Activated CD4-positive, CD25-positive, alpha-beta regulatory T cell treated with anti-CD3 and anti-CD28 coated beads, Interleukin-2, amount 50 U/mL, for 72 hours (primary cell): ENCODE measurements at places on chromosomes 12 and 14.
A peak's percentile ranks its signal among the peaks of the same experiment; 100 is the strongest.

- no peak for DNase-seq
Measured at GRCh38 chr14:87623616-87624015, 369.4 kb downstream of the GALC start.

GRCh38 chr14:65103150-65103760 lies 938 bp upstream of the MAX start:
- no peak for DNase-seq

DNA sequence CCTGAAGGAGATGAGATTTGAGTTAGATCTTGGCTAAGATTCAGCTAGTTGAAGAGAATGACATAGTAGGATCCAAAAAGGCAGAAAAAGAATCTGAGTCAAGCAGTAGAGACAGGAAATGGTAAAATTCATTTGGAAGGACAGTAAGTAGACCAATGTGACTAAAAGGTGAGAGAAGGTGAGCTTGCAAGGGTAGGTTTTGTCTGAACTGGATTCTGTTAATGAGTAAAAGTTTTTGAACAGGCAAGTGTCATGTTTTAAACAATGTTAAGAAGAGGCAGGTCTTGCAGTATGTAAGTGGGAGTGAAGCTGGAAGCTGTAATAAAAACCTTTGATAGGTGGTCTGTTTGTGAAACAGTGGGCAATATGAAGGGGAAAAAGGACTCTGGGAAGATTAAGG lies 58.6 kb downstream of the ACSS3 start:
- DNase-seq: no peak

DNA sequence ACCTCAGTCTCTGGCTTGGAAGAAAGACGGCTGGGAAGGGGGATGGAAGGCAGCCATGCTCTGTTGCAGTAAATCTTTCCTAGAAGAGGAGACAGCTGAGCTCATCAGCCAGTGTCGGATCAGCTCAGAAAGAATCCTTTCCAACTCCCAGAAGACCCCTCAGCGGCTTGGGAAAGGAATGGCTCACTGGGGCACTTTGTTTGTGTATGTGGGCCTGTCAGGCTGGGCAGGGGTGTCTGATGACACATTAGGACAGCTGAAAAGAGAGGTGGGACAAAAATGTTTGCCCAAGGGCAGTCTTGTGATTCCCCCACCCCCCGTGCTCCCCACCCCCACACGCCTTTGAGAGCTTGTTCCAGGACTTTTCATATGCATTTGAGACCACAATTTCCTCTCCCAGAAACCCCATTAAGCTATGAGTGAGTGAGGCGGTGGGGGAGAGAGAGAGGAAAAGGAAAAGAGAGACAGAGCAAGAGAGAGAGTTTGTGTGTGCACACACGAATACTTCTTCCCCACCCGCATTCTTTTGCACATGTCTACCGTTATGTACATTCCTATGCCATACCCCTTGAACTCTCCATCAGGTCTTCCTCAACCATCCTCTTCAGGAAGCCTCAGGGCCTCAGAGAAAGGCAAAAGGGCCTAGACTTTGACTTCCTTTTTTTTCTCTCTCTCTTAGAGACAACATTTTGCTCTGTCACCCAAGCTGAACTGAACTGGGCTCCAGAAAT lies 198.9 kb downstream of the ZFP36L1 start:
- no peak for DNase-seq

GRCh38 chr14:93923626-93924025 lies 3.5 kb upstream of the FAM181A start:
- DNase-seq: no peak

DNA sequence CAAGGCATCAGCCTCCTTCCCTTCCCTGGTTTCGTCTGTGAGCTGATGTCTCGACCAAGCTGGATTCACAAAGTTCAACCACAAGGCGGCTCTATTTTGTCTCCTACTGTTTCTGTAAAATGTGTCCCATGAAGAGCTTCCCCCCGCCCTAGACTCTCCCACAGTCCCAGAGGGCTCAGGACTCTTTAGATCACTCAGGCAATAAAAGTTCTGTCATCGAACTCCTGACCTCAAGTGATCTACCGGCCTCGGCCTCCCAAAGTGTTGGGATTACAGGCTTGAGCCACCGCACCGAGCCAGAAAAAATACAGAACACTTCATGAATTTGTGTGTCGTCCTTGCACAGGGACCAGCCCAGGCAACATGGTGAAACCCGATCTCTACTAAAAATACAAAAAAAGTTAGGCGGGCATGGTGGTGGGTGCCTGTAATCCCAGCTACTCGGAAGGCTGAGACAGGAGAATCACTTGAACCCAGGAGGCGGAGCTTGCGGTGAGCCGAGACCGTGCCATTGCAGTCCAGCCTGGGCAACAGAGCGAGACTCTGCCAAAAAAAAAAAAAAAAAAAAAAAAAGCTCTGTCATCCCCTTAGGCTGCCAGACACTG lies 149.4 kb downstream of the BCL11B start:
- DNase-seq: no peak

GRCh38 chr14:21087294-21088091 lies 11.0 kb downstream of the ZNF219 start:
- DNase-seq: peak; percentile 34

GRCh38 chr12:77746096-77746495 lies 84.6 kb upstream of the NAV3 start:
- DNase-seq: no peak

DNA sequence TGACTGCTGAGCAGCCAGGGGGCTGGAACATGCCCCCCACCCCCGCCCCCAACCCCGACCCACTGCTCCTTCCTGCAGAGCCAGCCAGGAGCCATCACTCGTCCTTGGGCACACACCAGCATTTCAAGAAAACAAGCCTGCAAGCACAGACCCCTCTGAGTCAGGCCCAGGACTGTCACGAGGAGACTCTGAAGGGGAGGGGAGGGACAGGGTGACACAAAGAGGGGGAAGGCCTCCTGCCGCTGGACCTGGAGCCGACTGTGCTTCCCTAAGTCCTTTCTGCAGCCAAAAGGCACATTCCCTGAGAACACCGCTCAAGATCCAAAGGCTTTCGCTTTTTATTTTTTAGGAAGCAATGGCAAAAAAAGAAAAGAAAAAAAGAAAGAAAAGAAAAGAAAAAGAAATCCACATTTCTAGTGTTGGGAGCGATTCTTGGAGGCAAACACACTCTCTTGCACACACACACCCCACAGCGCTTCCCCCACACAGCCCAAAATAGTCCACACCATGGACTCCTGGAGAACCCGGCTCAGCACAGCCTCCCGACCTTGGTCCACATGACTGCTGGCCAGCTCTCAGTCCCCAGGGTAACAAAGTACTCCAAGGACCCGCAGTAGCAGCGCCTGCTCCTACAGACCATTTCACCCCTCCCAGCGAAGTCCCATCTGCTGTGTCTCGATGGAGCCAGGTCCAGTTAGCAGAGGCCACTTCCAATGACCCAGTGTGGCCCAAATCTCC lies 101.7 kb downstream of the DPF3 start:
- DNase-seq: no peak

- no peak for DNase-seq
Measured at GRCh38 chr12:71222436-71222835, 64.6 kb upstream of the TSPAN8 start.

- no peak for DNase-seq
Measured at GRCh38 chr12:119090865-119091264, 87.9 kb upstream of the HSPB8 start.

- DNase-seq: no peak
Measured at GRCh38 chr12:18749386-18749957, 11.6 kb downstream of the CAPZA3 start.

DNA sequence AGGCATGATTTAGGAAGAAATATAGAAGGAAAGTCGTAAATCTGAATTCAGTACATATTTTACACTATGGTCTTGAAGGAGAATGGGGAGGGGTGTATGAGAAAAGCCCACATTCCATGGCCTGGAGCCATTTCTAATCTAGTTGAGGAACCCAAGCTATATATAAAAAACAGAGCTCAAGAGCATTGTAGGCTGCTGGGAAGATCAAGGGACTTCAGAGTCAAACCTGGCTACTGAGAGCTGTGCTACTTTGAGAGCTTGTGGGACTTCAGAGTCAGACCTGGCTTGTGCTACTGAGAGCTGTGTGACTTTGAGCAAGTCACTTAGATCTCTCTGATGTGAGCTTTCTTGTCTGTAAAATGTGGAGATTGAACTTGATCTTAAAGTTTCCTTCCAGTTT lies 58.7 kb downstream of the TBK1 start:
- DNase-seq: no peak

DNA sequence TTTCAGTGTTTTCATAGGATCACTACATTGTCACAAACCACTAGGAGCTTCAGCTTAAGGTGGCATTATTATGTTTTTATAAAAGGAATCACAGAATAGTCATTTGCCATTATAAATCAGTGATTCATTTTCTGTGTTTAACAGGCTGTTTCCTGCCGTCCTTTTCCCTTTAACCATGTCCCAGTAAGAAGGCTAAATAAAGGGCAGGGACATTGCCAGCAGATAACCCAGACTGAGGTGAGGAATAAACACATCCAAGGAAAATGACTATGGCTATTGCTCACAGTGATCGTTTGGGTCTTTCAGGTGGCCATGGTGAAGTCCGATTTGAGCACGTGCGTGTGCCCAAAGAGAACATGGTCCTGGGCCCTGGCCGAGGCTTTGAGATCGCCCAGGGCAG lies 17.9 kb upstream of the ALDH2 start:
- no peak for DNase-seq

DNA sequence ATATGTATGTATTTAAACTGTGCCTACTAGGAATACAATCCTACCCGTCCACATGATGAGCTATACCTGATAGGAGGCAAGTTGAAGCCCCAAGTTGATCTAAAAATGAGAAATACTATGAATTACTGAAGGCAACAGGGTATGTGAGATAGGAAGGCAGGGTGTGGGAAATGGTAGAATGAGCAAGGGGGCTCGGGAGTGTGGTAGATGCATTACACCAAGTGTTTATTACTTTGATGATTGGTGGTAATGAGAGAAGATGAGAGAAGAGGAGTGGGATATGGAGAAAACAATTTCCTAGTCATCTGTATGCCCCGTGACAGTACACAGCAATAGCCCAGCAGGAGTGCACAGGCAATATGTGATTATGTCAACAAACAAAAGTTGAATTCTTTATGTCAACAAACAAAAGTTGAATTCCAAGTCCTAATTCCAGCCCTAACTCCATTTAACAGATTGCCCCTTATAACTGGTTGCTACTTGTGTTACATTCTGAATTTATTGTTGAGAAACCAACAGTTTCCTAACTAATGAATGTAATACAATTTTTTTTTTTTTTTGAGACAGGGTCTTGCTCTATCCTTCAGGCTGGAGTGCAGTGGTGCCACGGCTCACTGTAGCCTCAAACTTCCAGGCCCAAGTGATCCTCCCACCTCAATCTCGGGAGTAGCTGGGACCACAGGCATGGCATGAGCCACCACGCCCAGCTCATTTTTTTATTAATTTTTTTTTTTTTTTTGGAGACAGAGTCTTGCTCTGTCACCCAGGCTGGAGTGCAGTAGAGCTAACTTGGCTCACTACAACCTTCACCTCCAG lies 2.5 kb downstream of the LPCAT3 start:
- no peak for DNase-seq

- no peak for DNase-seq
Measured at GRCh38 chr14:99075771-99076375, 196.1 kb downstream of the BCL11B start.

DNA sequence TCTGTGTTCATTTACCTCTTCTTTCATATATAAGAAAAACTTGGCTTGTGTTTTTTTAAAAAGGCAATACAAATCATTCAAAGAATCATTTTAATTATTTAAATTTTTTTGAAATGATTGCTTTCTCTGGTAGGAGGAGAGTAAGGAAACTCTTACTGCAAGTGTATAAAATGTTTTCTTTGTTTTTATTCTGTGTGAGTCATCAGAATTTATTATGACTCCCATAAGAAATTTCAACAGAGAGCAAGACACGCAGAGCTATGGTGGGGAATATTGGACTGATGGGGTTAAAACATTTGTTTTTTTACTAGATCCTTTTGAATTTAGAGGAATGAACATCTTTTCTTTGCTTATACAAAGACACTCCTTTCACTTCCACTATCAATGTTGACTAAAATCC lies 119.1 kb upstream of the ATXN7L3B start:
- no peak for DNase-seq

DNA sequence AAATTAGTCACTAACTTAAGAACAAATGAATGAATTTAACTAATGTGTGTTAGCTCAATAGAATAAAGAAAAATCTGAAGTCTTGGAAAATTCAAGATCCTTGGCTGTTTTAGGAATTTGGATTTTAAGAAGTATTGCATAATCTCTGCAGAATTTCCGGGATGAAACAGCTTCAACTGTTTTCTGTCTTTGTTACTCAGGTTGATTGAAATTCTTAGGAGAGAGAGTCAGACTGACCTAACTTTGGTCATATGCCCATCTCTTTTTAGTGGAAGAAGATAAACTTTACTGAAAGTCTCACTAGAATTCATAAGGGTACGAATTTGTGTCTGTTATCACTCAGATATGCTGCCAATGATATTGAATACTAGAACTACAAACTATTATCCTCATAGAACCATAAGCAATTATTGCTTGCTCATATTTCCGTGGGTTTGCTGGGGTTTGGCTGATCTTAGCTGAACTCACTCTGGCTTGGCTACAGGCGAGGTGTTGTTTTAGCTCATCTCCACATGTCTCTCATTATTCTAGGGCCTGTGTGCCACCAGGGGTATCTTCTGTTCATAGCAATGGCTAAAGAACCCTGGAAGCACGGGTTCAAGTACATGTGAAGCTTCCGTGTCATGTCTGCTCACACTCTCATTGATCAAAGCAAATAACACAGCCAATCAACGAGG lies 257.4 kb upstream of the NOVA1 start:
- DNase-seq: no peak

DNA sequence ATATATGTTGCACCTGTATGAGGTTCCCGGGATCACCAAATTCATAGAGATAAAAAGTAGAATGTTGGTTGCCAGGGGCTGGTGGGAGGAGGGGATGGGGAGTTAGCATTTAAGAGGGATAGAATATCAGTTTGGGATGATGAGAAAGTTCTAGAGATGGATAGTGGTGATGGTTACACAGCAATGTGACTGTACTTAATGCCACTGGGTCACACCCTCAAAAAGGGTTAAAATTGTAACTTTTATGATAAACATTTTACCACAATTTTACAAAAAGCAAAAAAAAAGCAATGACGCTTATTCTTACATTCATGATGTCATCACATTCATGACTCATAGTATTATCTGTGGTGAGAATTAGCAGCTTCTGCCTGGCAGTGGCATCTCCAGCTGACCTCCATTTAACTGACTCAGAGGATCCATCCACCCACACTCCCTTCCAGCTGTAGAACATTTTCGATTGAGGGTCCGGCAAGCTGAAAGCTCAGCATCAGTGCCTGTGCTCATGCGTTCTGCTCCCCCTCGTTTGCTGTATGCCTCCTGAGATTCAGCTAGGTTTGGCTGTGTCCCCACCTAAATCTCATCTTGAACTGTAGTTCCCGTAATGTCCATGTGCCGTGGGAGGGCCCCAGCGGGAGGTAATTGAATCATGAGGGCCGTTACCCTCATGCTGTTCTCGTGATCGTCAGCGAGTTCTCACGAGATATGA lies 64.8 kb upstream of the TMEM260 start:
- DNase-seq: no peak
